Fibroblast of the aortic adventitia (primary cell): ENCODE measurements at places on chromosomes 6 and 20. TPM values are rescaled to one million over a fixed set of nuclear protein-coding genes. Genes with fewer than 3 reads are reported as not detected.

Gene OR2J3
- not detected in 2 replicates for total RNA-seq

Gene HSPA12B
- 0.18 and 8.3 TPM in 2 replicates for total RNA-seq

Gene HFE
- total RNA-seq = 7.4 and 9.0 TPM in 2 replicates

Gene SEMG2
- total RNA-seq = not detected in 2 replicates

Gene FAM162B
- 1.6 TPM in 1 of 2 replicates, not detected in the other for total RNA-seq

Gene CALHM6
- 0.18 and 1.6 TPM in 2 replicates for total RNA-seq
